Caudate nucleus (tissue), 63 donors: ENCODE measurements at places on chromosomes 7 and 10.
A peak's percentile ranks its signal among the peaks of the same experiment; 100 is the strongest.

GRCh38 chr10:31508882-31509281 is 189.9 kb downstream of the ZEB1 start:
- DNase-seq, result no peak

DNA sequence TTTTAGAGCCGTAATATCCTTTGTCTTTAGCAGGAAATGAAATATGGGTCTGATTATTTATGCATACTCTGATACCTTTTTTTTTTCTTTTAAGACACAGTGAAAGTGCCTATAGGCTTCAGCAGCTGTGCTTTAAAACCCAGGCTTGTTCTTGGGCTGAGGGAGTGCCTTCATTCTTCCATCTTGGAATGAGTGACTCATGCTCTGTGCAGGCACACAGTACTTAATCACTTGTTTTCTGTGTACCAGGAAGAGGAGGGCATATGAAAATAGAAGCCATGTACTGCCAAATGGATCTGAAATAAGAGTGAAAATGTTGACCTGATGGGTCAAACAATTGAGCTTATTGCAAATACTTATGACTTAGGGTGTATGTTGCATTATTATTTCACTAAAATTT is 12.0 kb downstream of the INPP5F start:
- DNase-seq, result no peak

DNA sequence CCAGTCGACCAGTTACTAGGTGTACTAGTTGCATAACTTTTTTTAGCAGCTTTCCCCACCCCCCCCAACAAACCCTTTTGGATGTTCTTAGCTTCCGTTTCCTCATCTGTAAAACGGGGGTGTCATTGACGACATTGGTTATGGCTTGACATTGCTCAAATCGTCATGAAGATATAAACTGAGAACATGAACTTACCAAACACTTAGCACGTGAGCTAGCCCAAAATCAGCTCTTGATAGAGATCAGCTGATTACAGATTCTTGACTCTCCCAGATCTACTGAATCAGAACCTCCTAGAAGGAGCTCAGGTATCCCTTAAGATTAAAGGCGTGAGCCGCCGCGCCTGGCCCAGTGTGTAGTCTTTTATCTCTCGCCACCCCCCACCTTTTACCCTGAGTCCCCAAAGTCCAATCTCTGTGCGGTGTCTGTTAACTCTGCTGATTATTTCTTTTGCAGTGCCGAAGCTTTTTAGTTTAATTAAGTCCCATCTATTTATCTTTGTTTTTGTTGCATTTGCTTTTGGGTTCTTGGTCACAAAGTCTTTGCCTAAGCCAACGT is 1.0 kb upstream of the GNA12 start:
- DNase-seq, result no peak

DNA sequence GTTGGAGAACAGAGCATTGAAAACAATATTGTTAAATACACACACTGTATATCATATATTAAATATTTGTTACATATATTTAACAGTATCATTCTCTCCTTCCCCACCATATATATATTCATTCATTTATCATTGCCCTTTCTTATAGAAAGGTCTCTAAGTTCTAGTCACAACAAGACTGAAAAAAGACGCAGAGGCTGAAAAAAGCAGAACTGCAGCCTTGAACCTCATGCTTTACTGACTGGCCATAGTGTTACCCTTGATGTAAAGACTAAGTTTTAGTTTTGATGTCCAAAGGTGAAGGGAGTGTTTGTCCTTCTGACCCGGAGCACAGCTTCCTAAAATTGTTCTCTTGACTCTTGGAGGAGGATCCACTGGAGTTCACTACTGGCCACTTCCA is 247.9 kb downstream of the PTEN start:
- DNase-seq, result no peak

- DNase-seq, result no peak
These were observed 394.8 kb upstream of the IGFBP3 start for GRCh38 chr7:46315891-46316290.

GRCh38 chr10:11242443-11243387 is 225.0 kb downstream of the CELF2 start:
- no peak for DNase-seq

- DNase-seq, result no peak
These were observed 66.0 kb downstream of the SUGCT start for GRCh38 chr7:40200791-40201190.

DNA sequence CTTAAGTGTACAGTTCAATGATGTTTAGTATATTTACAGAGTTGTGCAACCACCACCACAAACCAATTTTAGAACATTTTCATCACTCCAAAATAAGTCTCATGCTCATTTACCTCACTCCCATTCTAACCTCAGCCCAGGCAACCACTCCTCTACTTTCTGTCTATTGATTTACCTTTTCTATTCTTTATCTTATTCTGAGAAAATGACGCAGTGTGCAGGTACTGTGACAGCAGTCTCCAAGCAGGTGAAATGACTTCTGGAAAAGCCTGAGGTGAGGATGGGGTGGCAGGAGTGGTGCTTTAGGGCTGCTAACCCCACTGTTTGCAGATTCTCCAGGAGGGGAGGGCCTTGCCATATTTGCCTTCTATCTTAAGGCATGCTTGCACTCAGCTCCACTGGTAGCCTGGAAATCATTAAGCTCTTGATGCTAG is 39.5 kb downstream of the GARS1 start:
- no peak for DNase-seq

DNA sequence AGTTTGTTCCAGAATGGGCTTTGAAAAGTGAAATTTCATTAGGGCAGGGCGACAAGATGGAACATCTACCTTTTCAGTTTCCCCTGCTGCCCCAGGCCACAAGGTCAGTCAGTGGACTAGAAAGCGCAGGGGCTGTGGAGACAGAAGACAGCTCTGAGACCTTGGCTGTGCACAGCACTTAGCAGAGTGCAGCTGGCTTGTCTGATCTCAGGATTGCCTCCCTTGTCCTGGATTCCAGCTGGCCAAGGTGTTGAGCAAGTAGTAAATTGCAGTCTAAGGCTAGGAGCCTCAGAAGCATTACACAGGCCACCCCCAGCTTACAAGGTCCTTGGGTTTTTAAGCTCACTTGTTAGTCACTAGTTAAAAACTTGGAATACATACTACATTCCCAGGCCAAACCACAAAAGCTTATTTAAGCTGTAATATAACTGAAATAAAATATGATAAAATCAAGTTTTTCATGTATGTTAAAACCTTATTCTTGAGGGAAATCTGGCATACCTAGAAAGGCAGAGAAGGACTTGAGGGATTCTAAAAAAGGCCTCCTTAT is 67.3 kb upstream of the NPY start:
- no peak for DNase-seq

- DNase-seq, result no peak
These were observed 62.5 kb upstream of the ATRNL1 start for GRCh38 chr10:115030483-115031200.

DNA sequence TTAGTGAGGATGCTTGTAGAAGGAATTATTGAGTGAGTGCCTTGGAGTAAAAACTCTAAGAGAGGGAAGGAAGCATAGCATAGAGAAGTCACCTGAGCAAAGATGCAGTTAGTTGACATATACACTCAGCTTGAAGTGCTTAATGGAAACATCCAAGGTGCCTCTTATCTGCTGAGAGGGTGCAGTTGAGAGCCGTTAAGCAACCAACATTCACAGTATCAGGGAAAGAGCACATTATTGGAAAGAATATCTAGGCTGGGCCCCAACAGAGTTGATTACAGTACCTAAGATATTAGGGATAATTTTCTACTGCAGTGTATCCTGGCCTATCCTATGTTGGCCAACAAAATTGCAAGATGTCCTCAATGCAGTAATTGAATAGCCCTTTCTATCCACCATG is 302.0 kb downstream of the ETV1 start:
- DNase-seq, result no peak

DNA sequence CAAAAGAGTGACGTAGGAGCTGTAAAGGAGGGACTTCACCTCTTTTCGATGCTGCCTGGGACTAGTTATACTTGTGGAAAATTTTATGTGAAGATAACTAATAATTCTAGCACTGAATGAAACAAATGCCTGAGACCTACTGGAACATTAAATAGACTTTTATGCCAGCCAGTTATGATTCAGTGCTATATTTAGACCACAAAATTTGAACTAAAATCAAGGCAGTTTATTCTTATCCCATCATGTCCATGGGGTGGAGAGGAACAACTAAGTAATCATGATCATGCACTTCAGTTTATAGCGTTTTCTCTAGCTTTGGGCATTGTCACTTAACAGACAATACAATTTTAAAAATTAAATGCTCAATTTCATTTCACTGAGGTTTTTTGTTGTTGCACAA is 76.7 kb downstream of the ZEB1 start:
- no peak for DNase-seq

DNA sequence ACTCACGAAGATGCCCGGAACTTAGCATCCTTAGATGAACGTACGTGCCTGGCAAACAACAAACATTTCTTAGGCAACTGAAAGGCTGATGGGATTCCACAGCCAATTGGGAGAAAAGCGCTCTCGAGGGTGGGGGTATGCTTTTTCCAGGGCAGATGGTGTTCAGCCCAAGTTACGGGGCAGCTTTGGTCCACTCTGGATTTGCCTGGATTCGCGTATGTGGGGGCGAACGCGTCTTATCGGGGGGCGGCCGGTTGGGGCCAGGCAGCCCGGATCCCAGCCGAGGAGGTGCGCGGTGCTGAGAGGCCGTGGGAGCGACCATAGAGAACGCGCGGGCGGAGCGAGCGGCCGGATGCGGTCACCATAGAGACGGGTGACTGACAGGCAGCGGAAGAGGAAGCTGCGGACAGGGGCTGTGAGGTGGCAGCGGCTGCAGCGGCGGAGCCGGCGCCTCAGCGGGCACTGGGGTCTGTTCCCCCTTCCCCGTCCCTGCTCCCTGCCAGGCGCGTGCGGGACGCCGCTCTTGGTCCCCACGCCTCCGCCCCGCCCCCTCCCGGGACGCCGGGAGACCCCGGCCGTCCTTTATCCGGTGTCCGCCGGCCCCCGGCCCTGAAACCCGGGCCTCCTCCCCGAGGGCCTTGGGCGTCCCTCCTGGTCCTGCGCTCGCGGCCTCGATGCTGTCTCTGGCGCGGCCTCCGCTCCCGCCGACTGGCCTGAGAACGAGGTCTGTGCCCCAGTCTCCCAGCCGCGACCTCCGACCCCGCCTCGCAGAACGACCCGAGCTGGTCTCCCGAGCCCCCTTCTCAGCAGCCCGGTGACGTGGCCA is at the start of gene CHPF2:
TSS of gene CHPF2 (plus strand) at position 393 of the 826 bp plus-strand sequence. CDS start 1,529 bp downstream, outside the sequence.
- DNase-seq, result peak; percentile 84

DNA sequence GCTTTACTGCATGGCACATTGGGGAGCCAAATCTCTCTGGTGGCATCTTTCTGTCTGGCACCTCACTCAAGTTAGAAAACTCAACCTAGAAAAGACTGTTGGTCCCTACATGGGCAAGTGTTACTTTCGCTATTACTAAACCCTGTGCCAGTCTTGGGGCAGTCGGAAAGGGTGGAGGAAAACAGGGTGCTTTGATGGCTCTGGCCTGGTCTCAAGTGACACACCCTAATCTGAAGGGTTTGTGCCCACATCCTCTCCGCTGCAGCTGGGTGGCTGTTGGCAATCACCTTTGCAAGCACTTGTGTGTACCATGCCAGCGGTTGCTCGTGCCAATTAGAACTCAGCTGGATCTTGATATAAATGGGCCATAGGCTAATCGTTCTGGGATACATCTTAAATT is 159.8 kb upstream of the ITGB1 start:
- DNase-seq, result no peak

DNA sequence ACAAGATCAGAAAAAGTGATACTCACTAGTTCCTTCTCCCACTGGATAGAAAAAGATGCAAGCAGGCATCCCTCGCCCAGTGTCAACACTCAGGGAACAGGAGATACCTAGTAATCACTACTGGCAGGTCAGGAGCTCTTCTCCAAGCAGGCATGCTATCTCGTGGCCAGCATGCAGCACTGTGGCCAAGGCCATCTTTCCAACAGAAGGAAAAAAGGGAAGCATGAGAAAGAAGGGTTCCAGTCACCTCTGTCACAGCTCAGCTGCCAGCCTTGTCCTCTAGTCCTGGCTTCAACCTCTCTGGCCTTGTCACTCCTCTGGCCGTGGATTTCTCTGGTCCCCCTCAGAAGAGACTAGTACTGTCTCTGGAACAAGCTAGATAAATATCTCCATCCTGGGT is 45.3 kb downstream of the DLG5 start:
- no peak for DNase-seq

DNA sequence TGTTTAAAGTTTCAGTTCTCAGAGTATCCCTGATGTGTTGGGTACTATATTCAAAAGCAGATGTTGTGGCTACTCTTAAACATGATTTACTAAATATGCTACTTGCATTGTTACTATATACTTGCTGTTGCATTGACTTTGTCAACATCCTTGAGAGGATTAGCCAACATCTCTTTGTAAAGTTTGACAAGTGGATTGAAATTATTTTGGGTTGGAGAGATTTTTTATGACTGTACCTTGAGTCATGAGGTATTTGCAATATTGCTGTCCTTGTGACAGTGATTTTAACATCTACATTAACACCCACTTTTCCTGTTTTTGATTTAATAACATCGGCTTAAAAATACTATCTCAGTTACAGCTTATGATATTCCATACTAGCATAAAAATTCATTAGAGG is 31.9 kb downstream of the MRC1 start:
- no peak for DNase-seq

DNA sequence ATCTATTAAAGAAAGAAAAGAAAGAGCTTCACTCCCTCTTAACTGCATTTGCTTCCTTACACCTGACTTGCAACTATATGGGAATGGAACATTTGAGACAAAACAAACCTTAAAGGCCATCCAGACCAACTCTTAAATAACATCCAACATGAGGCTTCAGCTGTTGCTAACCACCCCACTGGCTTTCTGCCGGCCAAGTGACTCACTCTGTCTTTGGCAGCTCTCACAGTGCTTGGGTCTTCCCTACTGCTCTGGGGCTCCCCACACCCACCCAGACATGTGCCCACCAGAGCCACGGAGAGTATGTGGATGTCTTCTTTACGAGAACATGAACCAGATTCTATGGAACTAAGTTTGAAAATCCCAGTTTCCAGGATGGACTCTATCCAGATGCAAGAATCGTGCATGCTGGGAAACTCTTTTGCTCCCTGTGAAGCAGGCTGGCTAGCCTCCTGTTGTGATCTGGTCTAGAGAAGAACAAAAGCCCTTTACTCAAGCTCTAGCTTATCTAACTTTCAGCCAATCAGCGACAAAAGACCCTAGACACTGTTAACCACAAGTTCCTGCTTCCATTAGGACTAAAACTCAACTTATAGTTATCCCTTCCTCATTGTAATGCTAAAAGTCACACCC is 245.7 kb downstream of the TCERG1L start:
- DNase-seq, result no peak

- DNase-seq, result peak; percentile 72
These were observed 82.0 kb downstream of the VWC2 start for GRCh38 chr7:49855281-49855980.

DNA sequence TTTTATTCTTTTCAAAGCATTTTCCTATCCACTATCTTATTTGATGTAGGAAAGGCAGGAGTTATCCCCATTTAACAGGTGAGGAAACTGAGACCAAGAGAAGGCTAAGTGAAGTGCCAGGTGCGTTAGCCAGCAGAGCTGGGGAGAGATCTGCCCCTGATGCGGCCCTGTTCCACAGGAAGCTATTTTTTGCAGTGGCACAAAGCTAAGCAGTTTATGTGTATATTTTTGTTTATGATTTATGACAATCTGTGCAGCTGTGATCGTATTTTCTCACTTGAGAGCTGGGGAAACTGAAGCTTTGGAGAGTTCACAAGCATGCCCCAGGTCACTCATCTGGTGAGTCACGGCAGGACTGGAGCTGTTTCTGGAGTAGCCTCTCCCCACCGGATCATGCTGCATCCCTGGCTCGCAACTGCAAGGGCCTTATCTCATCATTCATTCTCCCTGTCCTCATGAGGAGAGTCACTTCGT is 38.8 kb downstream of the SLC29A3 start:
- no peak for DNase-seq
